ENCODE measurements at places on chromosomes 13 and 19.

DNA sequence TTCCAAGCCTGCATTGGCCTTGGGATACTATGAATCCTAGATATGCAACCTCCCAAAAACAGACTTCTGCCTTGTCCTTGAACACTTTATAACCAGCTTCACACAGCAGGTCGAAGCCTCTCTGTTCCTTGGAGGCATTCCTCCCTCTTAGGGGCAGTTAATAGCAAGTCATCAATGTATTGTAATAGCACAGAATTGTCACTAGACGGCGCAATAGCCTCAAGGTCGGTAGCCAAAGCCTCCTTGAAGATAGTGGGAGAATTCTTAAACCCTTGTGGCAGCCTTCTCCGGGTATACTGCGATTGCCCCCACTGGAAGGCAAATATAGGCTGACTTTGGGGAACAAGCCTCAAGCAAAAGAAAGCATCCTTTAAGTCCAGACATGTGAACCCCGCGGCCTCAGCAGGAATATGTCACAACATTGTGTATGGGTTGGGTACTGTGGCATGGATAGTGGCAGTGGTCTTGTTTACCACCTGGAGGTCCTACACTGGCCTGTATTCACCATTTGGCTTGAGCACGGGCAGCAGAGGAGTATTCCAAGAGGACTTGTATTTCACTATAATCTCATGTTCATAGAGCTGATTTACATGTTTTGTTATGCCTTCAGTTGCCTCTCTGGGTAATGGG is 61.1 kb downstream of the ZNF431 start:
- DNase-seq: no peak

DNA sequence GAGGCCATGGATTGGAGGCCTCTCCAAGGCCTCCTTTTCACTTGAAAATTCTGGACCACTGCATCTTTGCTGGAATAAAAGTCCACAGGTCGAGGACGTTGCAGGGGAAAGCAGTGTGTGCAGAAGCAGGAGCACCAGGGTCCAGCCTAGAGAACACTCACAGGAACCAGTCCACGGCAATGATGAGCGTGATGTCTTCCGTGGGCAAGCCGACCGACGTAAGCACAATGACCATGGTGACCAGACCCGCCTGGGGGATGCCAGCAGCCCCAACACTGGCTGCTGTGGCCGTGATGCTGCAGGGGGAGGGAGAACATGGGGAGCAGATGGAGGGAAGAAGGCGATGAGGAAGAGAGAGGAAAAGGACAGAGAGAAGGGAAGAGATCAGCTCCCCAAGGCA is 11.5 kb downstream of the OR7C2 start:
- DNase-seq: no peak

- DNase-seq: no peak
Measured at GRCh38 chr19:21143854-21144253, 2.0 kb downstream of the ZNF431 start.

- DNase-seq: no peak
Measured at GRCh38 chr19:32287086-32287485, 58.3 kb upstream of the ZNF507 start.
